ENCODE measurements at places on chromosomes 3 and 15.
A peak's percentile ranks its signal among the peaks of the same experiment; 100 is the strongest.

GRCh38 chr3:123546133-123546755 lies 38.6 kb downstream of the HACD2 start:
- DNase-seq, result no peak

- no peak for DNase-seq
Observed at GRCh38 chr15:38648121-38648843, 83.7 kb upstream of the RASGRP1 start.

- no peak for DNase-seq
Observed at GRCh38 chr3:71078723-71079525, 504.6 kb downstream of the FOXP1 start.

DNA sequence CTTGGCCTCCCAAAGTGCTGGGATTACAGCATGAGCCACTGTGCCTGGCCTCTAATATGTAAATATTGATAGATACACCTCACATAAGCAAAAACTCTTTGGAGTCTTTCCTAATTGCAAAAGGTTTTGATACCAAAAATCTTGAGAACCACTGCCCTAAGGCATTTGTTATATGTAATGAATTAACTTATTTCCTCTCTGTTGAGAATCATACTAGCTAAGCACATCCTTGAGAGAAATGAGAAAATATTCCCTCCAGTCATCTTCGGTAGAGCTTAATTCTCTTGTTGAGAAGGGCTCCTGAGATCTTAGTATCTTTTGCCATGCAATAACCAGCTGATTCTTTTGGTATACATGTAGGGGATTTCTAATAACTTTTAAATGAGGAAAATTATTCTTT lies 190.2 kb downstream of the SLC9A9 start:
- no peak for DNase-seq

GRCh38 chr3:63967675-63968611 lies 55.4 kb downstream of the PSMD6 start:
- peak; percentile 49 for DNase-seq

DNA sequence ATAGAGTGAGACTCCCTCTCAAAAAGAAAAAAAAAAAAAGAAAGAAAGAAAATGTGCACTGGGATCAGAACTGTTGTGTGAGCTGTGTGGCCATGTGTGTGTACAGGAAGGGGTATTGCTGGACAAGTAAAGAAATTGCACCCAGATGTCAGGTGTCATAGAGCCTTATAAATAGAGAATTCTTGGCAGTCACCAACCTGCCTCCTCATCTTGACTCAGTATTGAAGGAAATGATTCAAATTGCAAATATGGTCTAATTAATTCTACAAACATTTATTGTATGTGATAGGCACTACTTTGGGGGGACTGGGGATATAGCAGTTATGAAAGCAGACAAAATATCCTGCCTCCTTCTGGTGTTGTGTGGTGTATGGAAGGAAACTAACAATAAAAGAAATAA lies 243.8 kb upstream of the TTC14 start:
- no peak for DNase-seq

DNA sequence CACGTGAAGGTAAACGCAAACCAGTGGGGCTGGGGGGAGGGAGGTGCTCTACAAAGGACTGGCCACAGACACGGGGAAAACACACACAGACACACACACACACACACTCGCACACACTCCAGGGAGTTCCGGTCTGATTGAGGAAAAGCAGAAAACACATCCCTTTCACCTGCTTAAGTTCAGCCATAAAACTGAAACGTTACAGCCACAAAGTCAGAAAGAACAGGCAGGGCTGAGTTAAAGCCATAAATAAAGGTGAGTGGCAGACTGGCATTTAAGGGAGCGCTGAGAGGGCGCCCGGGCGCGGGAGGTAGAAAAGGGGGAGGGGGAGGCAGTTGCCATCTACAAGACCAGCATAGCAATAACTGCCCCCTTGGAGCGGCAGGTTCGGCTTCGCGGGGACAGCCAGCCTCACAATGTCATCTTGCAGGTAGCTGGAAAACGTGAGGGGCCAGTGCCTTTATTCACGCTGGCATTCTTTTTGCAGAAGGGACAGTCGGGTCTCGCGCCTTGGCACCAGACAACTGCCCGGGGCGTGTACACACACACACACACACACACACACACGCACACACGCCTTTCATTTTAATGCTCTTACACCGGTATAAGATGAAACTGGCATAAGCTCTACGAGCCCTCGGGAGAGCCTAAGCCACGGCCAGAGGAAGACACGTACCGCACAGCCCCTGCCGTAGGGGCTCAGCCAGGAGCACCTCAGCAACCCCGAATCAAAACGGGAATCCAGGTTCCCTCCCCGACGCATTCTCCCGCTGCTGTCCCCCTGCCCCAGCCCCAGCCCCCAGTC lies 866 bp downstream of the TNIK start:
- peak; percentile 58 for DNase-seq

GRCh38 chr3:124685481-124685880 lies 44.8 kb upstream of the UMPS start:
- DNase-seq, result no peak

DNA sequence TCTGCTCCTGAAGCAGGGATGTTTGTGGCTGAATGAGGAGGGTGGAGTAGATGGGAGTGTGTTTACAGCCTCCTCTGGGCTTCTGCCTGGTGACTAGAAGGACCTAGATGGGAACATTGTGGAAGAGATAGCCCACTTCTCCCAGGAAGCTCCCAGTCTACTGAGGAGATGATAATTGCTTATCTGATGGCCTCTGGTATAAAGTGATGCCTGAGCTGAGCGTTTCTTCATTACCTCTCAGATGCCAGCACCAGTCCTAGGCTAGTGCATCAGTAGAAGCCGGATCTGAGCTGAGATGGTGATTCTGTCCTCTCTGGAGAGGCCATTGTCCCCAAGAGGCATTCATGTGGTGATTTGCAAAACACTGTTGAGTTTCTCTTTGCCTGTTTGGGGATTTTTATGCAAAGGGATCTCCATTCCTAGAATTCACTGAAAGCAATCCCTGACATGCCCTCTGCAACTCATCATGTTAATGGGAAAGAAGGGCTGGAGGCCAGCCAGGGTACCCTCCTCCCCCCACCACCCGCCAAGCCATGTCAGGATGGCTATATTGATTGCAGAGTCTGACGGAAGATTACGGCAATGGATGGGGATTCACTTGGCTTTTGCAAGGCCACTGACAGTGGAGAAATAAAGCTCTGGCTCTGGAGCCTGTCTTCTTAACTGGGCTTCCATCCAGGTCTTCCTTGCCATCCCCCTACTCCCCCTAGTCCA lies 166.4 kb upstream of the ROPN1 start:
- DNase-seq, result no peak
